ENCODE measurements at places on chromosomes 11 and 22. TPM values are rescaled to one million over a fixed set of nuclear protein-coding genes. Genes with fewer than 3 reads are reported as not detected.

The ACTN3 gene
- not detected for total RNA-seq

The OR51B4 gene
- not detected for total RNA-seq

The ENTHD1 gene
- total RNA-seq = not detected

The LYVE1 gene
- not detected for total RNA-seq

DNA sequence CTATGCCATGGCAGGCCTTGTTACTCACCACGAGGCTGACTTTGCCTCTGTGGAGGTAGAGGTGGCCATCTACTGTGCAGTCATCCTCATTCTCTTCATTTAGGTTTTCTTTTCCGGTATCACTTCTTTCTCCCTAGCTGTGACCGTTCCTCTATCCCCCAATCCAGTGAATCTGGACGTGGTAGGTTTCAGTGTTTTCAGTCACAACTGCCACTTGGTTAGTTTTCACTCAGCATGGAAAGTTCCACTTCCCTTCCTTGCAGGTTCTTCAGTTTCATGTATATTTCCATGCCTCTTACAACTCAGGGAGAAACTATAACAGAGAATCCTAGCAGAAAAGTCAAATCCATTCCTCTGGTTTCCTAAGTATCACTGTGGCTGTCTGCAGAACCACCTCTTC, 1.9 kb downstream of the HPS4 start:
- no peak for DNase-seq

- DNase-seq = peak; percentile 64
Observed at GRCh38 chr11:19027829-19028595, 32.5 kb downstream of the MRGPRX2 start.

DNA sequence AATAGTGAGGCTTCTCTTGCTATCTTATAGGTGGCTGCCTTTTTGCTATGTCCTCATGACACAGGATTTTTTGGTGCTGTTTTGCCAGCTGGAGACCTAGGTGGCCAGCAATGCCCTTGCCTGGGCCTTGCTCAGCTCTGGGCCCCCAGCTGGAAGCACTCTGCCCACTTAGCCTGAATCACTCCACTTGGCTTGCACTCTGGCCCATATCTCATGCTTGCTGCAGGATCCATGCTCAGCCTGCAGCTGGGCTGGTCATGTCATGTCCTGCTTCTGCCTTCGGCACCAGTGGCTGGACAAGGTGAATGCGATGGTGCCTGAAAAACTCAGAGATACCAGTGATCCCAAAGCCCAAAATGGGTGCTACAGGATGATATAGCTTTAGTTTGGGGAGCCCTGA, 818.6 kb upstream of the FAT3 start:
- no peak for DNase-seq

- no peak for DNase-seq
Observed at GRCh38 chr11:921921-922678, 3.6 kb upstream of the AP2A2 start.

DNA sequence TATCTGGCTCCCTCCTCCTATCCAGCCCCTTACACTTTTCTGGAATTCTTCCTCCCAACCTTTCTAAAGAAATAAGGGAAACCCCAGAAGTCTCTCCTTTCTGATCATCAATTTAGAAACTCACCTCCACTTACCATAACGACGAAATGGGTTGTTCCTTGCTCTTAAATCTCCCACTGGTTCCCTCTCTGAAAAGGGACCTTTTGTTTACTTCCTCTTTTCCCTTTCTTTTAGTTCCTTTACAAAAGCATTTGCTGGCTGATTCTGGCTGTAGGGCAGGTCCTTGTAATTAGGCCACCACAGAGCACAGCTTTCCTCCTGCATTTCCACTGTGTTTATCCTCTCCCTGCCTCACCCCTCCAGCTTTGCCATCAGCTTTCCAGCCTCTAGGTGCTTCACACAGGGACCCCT, 12.0 kb downstream of the JAML start:
- DNase-seq = no peak

DNA sequence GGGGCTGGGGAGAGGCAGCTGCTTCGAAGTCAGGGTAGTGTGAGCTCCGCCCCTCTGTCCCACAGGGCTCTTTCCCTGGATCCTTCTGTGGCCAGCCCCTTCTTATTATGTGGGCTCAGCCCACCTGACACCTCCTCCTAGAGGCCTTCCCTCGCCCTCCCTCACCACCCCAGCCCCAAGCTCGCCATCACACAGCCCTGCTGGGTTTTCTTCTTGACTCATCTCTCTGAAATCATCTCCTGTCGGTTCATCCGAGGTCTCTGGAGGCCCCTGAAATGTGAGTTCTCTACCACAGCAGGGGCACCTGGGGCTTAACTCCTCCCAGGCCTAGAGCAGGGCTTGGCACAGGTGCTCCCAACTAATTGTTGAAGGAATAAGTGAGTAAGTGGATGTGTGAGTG, 65.2 kb downstream of the CACNA1I start:
- DNase-seq = no peak

DNA sequence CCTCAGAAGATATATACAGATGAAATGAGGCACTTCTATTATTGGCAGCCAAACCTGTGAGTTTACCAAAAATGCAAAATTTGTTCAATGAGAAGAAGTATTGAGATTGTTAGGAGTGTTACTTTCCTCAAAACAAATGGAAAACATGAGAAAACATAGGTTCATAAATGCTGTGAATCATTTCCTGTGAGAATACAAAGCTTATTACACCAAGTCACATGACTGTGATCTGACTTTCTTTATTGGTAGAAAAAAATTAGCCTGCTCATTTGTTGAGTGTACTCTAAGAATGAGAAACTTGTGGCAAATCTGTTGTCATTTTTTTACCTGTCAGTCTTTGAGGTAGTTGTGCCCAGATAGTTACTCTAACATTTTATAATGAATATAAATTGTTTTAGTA, 215.1 kb downstream of the TMEM135 start:
- DNase-seq = no peak

DNA sequence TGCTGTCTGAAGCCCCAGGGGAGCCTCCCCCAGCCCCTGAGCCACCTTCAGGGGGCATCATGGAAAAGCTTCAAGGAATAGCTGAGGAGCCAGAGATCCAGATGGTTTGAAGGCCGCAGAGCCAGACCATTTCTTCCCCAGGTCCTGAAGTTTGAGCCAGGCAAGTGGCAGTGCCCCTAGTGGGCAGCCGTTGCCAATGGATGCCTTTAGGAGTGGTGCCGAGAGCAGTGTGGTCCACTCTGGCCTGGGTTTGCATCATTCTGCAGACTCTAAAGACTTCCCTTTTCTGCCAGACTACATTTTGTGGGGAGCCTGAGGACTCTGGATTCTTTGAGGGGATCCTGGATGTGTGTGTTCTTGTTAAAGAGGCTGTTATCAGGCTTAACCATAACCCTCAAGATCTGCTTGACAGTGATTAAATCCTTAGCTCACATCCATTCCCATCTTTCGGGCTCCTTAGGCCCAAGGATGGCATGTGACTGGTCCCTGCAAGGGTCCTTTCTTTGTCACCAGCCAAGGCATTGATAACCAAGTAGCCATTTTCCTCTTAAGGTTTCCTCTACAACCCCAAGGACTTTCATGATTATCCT, 13.1 kb downstream of the HINFP start:
- no peak for DNase-seq

GRCh38 chr11:108994887-108995286, 330.0 kb downstream of the DDX10 start:
- no peak for DNase-seq

- no peak for DNase-seq
Observed at GRCh38 chr11:66866007-66866406, 9.1 kb downstream of the LRFN4 start.

DNA sequence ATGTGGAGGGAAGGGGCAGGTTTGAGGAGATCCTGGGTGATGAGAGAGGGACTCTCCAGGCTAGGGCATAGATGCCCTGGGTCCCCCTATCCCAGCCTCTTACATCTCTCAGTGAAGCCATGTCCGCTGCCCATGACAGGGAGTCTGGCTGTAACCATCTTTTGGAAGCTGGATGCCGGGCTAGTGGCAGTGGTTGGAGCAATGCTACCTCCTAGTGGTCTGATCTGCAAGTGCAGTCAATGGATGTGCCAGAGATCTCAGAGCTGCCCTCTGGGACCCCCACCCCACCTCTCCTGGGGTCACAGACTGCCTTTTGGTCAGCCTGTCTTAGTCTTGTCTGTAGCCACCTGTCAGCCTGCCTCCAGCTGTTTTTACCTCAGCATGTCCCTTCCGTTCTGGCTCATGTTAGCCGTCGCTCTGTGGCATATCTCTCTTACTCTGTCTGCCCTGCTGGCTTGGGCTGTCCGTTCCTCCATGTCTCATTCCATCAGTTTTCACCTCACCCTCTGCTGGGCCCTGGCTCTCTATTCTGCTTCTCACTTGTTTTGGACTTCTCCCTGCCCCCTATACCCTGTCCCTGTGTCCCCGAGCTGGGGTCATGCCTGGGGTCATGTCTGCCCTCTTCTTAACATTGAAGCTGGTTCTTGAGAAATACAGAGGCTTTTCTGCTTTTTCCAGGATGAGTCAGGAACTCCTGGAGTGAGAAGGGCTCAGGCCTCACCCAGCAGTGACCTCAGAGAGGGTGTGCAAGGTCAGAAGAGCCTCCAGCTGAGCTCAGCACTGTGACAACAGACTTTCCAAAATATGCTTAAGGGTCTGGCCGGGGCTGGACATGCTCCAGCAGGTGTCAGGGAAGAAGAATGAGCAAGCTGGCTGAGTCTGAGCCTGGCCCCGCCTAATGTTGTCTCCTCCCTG, 52.0 kb upstream of the THY1 start:
- DNase-seq = peak; percentile 92

DNA sequence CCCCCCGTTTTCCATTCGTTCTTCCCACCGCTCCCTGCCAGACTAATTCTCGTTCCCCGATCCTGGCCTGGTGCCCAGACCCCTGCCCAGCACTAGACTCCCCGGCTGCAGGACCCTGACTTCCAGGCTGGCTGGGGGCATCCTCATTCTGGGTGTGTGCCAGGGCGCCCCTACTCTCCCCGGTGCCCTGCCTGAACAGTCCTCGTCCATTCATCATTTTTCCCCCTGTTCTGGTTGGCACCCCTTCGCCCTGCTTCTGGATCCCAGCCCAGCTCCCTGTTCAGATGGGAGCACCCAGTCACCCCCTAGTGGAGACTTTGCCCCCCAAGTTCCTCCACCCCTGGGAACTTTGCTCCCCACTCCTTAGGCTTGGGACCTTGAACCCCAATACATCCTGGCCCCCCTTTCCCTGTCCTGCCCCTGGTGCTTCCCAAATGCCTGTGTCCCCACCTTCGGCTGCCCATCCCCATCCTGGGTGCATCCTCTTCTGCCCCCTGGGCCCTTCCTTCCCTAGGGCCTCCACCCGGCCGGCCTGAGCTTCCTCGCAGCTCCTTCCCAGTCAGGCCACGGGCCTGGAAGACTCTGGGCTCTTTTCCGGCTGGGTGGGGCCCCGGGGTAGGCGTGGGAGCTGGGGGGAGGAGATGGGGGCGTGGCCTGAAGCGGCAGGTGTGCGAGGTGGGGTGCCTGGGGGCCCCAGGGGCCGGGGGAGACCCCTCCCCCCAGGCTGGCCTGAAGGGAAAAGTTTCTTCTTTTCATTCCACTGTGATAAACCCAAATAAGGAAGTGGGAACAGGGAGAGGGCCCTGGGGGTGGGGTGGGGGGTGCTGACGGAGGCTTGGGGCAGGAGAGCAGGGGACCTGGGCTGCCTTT, 908 bp downstream of the PLCB3 start:
- no peak for DNase-seq

GRCh38 chr11:5605849-5606248, 9.4 kb downstream of the TRIM6 start:
- peak; percentile 93 for DNase-seq

GRCh38 chr11:113189909-113190667, 124.3 kb upstream of the TTC12 start:
- peak; percentile 85 for DNase-seq

DNA sequence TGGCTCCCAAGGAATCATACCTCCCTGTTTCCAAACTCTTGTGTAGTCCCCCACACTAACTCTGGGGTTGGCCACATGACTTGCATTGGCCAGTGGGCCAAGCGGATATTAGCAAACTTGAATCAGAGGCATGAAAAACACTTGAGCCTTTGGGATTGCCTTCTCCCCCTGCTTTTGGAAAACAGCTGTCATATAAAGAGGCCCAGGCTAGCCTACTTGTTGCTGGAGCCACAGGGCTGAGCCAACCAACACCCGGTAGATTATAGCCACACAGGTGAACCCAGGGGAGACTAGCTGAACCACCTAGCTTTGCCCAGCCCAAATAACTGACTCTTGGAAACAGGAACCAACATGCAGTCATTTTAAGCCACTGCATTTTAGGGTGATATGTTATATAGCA, 354.8 kb downstream of the TENM4 start:
- no peak for DNase-seq

DNA sequence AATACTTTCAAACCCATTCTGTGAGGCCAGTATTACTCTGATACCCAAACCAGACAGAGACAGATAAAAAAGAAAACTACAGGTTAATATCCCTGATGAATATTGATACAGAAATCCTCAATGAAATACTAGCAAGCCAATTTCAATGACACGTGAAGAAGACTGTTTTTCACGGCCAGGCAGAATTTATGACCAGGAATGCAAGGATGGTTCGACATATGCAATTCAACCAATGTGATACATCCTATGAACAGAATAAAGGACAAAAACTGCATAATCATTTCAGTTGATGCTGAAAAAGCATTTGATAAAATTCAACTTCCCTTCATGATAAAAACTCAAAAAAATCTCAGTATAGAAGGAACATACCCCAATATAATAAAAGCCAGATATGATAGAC, 44.5 kb downstream of the SLC22A24 start:
- DNase-seq = no peak

DNA sequence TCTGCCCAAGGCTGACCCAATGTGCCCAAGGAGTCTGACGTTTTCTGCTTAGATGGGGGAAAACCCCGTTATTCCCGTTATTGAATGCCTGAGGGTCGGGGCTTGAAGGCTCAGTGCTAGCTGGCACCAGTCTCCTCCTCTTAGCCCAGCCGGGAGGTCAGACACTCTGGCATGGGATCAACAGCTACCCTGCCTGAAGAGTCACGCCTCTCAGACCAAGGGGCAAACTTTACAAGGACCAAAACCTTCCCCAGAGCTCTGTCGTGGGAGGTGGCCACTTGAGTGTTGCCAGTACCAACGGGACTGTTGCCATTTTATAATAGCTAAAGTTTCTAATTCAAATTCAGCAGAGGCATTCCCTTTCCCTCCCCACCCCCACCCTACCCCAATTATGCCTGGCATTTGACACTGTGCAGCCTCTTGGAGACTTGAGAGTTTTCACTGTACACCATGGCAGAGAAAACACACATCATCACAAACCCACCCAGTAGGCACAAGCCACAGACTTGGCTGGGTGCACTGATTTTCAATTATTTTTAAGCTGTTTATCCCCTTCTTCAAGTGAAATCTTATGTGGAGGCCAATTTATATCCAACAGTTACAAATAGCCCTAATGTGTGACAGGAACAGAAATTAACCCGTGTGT, 137.5 kb upstream of the SYT13 start:
- DNase-seq = no peak

Data from fibroblast of the aortic adventitia (primary cell).